Sigmoid colon (tissue), 7 donors: ENCODE measurements at places on chromosomes 16 and 17. TPM values are rescaled to one million over a fixed set of nuclear protein-coding genes. Genes with fewer than 3 reads are reported as not detected.

Gene LDHD
- polyA plus RNA-seq: 78.0 TPM

- DNase-seq: no peak
Observed at GRCh38 chr16:60073376-60073775, 1339.3 kb upstream of the GOT2 start.

DNA sequence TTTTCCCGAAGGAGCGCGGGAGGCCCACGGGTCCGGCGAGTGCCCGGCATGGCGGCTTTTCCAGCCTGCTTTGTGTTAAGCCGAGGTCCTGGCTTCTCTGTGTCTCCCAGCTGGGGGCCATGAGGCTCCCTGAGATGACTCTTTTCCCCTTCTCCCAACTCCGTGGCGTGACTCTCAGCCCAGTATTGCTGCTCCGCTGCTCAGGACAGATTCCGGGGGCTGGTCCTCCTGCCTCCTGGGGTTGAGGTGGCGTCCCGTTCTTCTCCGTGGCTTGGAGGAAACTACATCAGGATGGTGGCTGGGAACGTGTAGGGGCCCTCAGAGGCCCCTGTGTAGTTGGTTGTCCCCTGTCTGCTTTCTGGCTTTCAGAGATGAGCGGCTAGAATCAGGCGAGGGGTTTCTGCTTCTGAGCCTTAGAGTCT lies 951 bp downstream of the GPS1 start:
- no peak for DNase-seq

DNA sequence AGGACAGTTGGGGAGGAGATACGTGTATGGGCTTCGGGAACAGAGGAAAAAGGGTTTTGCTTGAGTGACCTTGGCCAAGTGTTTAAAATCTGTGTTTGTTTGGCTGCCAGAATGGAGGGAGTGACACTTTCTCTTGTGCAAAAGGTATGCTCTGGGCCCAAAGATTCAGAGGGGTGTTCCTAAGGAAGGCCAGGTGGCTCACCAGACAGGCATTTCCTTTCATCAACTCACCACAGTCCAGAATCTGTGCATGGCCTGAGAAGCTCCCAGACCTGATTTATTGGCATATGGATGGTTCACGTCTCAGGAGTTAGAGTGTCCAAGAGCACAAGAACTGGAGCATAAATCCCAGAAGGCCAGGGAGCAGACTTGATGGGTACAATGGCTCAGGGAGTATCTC lies 53.4 kb upstream of the NLK start:
- no peak for DNase-seq
